C1 segment of cervical spinal cord (tissue), 14 donors: ENCODE measurements at places on chromosomes 7 and 10.

DNA sequence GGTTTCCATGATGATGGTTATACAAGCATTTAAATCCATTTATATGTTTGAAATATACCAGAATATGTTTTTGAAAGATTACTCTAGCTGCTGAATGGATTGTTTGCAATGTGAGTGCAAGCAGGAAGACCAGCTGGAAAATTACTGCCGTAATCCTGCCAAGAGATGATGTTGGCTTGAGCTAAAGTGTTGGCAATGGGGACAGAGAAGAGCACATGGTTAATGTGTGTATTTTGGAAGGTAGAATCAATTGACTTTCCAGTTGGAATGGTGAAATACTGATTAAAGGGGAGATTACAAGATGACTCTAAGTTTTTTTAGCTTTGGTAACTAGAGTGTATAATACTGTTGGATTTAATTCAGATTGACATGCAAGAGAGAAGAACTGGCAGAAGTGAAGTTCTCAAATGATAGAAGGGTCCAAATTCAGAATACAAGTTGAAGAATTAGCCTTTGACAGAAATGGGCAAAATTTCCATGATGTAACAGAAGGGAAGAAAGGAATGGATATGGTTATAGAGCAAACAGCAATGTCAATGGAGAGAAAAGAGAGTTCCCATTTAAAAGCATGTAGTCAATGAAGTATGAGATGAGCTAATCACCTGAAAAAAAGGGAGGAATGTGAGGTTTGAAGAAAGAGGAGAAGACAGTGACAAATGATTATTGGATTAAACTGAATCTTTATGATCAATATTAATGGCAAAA lies 422.0 kb downstream of the CDC14C start:
- DNase-seq, result no peak

DNA sequence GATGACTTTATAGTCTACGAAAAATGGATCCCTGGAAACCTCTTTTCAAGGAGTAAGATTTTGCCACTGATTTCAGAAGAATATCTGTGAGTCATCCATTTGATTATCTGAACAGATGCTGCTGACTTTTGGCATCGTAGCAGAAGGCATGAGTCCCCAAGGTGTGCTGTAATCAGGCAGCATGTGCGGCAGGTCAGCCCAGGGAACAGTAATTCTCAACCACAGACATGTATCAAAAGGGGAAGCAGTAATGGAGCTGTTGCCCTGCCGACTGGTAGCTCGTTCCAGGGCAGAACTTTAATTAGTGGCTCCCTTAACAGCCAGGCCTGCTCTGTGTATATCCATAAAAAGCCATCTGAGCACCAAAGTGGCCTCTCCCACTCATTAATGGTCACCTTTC lies 5.7 kb upstream of the VWC2 start:
- no peak for DNase-seq

- DNase-seq, result no peak
Measured at GRCh38 chr7:120272261-120272660, 714 bp upstream of the KCND2 start.

GRCh38 chr10:11145495-11145855 lies 127.8 kb downstream of the CELF2 start:
- no peak for DNase-seq

DNA sequence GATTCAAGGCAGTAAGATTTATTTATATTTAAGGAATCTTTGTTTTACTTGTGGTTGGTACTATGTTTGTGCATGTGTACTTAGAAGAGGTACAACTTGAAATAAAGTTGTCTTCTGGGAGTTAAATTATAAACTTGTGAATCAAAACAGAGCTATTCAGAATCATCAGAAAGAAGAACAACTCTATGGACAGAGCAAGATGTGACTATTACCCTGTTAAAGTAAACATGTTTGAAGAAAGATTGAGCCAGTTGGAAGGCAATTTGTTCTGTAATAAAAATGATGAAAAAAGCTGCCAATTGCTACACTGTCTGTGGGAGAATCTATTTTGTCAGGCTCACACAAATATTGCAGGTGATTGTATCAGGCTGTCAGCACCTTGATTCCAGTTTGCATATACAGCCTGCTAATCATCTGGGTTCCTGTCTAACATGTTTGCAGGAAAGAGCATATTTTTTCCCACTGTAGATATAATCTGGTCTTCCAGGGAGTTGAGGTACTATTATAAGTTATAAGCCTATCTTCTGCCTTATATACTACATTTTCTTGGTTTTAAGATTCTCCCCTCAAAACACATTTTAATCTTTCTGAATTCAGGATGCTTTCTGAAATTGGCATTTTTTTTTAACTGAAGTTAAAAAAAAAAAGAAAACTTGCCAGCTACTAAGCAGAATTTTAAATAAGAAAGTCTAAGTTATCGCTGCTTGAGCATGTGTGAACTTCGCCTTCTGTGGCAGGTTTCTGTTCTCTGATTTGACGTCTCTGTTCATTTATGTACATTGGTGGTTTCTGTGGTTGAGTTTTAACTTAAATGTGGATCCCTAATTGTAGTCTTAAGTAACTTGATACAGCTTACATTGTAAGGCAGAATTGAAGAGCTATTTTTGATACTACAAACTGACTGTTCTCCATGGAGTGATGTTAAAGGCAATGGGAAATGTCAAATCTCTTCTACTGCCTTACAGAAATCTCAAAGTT lies 46.0 kb downstream of the ZNRF2 start:
- no peak for DNase-seq

DNA sequence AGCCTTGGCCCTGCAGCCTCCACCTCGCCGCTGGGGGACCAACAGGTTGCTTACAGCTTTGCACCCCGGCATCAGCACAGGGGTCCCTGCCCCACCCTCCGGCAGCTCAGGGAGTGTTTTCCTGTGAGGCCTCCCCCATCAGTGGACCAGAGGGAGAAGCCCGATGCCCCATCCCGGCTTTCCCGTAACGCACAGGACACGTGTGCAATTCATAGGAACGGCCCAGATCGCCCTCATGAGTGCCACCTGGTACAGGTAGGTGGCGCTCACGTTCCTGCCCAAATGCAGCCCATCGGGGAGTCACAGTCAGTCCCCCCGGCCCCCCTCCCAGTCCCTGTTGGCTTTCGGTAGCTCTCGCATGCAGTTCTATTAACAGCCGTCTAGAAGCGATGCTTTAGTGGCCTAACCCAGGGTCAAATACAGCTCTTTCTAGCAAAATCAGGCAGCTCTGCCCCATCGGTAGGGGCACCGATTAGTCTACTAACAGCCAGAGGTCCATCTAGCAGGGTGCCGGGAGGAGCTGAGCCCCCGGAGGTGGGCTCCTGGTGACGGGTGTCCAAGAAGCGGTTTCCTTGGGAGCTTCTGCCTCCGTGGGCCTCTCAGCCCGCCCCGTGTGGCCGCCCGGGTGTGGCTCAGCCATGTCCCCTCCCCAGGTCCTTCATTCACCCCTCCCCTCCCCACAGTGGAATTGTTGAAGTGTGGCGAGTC lies 48.4 kb upstream of the GTF2IRD1 start:
- DNase-seq, result no peak

GRCh38 chr7:24932815-24933214 lies 47.2 kb downstream of the OSBPL3 start:
- no peak for DNase-seq

DNA sequence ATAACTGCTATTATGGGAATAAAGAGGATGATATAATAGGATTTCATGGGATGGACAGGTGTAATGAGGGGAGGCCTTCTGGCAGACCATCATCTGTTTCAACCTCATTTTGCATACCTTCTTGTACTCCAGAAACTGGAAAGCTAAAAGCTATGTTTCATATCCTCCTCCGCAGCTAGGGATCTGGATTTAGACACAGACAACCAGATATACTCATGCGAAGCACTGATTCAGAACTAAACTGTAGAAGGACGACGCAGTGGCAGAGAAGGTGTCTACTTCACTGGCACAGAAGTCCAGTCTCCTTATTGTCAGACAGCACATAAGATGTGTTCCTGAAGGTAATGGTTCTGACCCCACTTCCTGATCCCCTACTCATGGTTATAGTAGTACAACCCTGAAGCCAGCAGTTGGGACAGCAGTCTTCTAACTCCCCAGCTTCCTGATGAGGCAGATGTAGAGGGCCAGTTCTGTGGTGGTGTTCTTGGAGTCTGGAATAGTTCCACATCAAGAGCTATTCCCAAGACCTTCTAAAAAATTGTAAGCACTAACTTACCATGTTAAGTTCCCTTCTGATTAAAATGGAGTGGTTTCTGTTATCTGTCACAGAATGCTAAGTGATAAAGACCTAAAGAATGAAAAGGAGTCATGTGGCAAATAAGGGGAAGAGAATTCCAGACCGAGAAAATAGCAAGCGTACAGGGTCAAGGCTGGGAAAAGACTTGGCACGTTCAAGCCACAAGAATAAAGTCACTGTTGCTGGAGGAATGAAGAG lies 550.3 kb downstream of the GRM8 start:
- no peak for DNase-seq

- no peak for DNase-seq
Measured at GRCh38 chr7:49228426-49229098, 304.2 kb downstream of the CDC14C start.

- DNase-seq, result no peak
Measured at GRCh38 chr10:14656052-14656730, 118.5 kb downstream of the FAM107B start.
